Astrocyte of the cerebellum (primary cell): ENCODE measurements at places on chromosomes 3 and 15.

GRCh38 chr3:126835472-126836219, 131.6 kb downstream of the CHCHD6 start:
- no peak for DNase-seq

GRCh38 chr3:186705882-186706780, 11.0 kb upstream of the KNG1 start:
- no peak for DNase-seq

DNA sequence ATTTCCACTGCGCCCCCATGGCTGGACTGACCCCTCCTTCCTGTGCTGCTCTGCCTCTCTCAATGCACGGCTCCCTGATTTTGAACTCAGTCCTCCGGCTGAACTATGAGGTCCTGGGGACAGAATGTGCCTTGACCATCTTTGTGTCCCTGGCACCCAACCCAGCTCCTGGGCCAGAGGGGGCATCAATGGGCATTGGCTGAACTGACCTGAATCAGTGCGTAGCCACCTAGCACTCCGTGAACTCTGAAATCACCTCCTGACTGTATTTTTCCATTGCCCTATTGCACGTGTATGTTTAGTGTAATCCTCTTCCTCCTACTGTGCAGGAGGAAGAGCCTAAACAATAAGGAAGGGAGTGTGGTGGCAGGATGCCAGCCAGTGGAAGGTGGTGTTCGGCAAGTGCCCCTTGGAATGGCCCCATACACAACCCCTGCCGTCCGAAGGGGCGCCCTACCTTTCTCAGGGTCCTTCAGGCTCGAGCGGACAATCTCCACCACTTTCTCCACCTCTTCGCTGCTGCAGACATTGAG, 33.5 kb downstream of the BDH1 start:
- DNase-seq = no peak

DNA sequence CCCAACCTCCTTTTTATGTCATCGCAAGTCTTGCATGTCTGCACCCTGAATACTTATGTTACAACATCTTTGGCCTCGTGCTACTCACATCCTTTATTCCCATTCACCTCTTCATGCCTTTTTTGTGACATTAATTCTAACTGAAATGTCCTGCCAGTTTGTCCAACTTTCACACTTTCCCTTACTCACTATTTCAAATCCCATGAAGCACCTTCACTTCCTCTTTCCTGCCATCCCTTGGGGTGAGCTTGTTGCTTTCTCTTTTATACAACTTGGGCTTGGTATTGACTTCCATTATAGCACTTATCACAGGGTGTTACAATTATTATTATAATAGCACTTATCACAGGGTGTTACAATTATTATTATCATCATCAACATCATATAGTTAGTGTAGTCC, 496.3 kb downstream of the NLGN1 start:
- no peak for DNase-seq

- DNase-seq = no peak
These were observed 5.2 kb downstream of the OCA2 start for GRCh38 chr15:28093752-28094535.

- no peak for DNase-seq
These were observed 31.4 kb upstream of the LRIG1 start for GRCh38 chr3:66532160-66532587.

GRCh38 chr3:112307557-112307956, 13.5 kb upstream of the SLC9C1 start:
- no peak for DNase-seq

DNA sequence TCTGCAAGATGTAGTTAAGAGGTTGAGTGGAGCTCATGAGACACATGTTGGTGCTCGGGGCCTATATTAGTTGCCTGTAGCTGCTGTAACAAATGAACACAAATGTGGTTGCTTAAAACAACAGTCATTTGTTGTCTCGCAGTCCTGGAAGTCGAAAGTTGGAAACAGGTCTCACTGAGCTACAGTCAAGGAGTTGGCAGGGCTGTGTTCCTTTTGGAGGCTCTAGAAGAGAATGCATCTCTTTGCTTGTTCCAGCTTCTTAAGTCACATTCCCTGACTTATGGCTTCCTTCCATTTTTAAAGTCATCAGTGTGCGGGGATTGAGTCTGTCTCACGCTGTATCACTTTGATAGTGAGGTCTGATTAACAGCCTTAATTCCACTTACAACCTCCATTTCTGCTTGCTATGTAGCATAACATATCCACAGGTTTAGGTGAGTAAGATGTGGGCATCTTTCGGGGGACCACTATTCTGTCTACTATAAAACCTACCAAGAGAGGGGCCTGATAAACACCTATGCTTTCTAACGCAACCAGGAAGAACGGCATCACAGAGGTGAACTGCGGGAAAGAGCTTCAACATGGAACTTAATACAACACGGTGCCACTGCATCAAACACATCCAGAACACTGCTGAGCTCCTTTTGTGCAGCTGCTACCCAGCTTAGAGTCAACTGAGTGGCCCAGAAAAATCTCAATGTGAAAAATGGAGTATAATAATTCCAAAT, 119.4 kb downstream of the ATP10A start:
- DNase-seq = no peak

DNA sequence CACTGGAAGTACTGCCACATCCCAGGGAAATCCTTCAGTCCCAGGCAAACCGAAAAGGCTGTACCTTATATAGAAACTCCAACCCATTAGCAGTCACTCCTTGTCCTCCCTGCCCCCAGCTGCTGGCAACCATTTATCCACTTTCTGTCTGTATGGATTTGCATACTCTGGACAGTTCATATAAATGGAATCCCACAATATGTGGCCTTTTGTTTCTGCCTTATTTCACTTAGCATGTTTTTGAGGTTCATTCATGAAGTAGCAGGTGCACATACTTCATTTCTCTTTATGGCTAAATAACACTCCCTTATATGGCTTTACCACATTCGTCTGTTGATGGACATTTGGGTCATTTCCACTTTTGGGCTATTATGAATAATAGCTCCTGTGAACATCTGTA, 51.6 kb upstream of the CMTM8 start:
- no peak for DNase-seq
